ENCODE measurements at places on chromosomes 4 and X.

DNA sequence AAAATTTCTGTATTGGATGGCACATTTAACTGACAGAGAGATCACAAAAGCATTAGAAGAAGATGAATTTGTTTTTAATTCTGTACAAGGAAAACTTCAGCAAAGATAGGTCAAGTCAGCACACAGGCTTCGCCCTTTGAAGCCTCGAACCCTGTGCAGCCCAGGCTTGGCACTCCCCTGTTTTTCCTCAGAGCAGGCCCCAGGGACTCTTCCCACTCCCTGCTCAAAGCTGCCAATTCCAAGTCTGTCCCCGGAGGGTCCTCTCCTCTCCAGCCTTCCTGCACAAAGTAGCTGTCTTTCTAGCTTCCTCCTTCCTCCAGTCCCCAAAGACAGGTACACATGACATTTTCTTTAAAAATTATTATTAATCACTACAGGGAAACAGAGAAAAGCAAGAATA lies 466.3 kb downstream of the PPARGC1A start:
- DNase-seq = no peak

- DNase-seq = peak; percentile 33
These were observed 172.0 kb downstream of the AASDH start for GRCh38 chr4:56215141-56215783.

DNA sequence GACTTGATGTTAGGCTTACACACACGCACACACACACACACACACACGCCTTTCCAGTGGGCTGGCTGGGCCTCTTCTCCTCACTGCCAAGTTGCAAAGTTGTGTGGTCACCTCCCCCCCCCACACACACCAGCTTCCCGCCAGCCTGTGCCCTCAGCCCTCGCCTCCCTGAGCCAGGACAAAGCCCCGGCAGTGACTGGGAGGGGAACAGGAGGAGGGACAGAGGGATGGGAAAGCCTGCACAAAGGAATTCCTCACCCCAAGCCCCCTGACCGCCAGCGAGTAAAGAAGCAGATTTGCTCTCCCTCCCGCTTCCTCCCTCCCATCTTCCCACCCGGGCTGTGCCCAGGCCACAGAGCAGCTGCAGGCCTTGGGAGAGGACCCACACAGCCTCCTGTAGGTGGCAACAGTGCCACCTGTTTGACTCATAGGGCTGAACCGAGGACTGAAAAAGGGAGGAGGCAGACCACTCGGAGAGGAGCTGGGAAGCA lies at the start of gene GDPD2:
TSS of gene GDPD2 (plus strand) at position 464 of the 491 bp plus-strand sequence. CDS start 1,671 bp downstream, outside the sequence.
- peak; percentile 12 for DNase-seq

DNA sequence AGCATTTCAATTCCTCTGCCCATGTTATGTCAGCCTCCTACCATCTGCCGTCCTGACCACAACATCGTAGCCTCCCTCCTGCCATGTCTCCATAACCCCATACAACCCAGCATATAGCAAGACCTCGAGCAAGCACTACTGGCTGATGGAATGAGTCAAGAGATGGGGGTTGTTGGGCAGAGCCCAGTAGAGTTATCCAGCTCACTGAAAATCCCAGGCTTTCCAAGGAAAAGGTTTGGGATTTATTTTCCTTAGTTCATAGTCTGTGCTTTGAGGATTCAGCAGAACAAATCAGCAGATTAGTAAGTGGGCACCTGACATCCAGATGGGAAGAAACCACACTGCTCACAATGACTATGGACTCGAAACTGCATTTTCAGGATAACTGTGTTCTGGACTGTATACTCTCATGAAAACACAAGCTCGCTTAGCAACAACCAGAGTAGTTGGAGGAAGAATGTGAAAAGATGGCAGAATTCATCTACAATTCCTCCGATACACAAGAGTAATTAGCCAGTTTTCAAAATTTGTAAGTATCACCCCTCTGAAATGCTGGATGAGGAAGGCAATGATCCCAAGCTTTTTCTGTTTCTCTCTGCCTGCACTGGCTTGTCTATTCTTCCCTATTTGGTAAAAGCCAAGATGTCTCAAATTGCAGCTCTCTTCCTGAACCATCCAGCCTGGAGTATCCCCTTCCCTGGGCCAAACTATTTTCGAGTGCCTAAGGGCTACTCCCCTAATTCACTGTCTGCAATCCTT lies 186.2 kb upstream of the TBL1X start:
- DNase-seq = no peak

DNA sequence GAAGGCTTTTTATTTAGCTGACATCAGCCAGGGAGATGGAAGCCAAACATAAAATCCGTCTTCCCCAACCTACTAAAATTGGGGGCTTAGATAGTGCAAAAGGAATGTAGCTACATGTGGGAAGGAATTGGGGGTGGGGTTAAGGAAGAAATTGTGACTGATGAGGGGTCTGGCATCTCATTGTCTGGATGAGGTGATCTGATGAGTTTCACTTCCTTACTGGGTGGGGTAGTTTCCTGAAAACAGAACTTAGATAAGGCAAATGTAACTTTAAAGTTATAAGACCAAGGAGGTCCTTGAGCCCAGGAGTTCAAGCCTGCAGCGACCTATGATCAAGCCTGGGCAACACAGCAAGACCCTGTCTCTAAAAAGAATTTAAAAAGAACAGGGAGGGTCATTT lies 105.5 kb upstream of the NEIL3 start:
- no peak for DNase-seq

GRCh38 chrX:73817393-73818199 lies 254.6 kb downstream of the CHIC1 start:
- DNase-seq = no peak

Data from A172 (cell line).